ENCODE measurements at places on chromosomes 1 and 21. TPM values are rescaled to one million over a fixed set of nuclear protein-coding genes. Genes with fewer than 3 reads are reported as not detected.

Gene BRDT
- not detected for total RNA-seq

Gene PCP4
- total RNA-seq: 0.66 TPM

Gene TMEM125
- 144 TPM for total RNA-seq

Gene IL24
- not detected for total RNA-seq

Gene ITLN2
- 38.8 TPM for total RNA-seq

Gene NOS1AP
- total RNA-seq: 16.4 TPM

GRCh38 chr1:177122461-177123251 is 41.9 kb downstream of the ASTN1 start:
- no peak for DNase-seq

DNA sequence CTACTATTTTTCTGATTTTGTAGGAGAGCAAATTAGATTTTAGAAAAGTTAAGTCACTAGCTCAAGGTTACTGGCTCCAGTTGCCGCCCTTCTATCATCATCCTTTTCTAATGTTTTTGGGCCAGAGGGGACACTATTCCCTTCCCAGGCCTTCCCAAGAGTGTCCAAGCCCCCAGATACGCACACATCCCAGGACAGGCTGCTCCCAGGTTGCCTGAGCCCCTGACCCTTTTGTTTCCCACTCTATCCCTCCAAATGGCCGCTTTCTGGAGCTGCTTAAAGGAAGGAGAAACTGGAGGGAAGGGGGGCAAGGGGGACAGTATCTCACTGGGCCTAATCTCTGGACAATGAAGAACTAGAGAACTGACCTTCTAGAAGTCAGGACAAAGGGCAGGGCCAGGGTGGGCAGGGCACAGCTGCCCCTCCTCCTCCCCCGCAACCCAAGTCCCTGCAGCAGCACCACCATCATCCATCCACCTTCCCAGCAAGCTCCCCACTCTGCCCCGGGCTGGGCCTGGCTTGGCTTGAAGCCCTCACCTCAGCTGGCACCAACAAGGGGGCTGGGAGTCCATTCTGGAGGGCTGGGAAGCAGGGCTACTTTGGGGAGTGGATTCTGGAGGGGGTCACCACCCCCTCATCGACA is 1.1 kb upstream of the MAP7D1 start:
- DNase-seq: peak; percentile 64

GRCh38 chr1:236099355-236099974 is 34.6 kb upstream of the NID1 start:
- no peak for DNase-seq

GRCh38 chr1:64601207-64601606 is 131.3 kb downstream of the CACHD1 start:
- no peak for DNase-seq

GRCh38 chr1:13784971-13785370 is 85.0 kb downstream of the PRDM2 start:
- no peak for DNase-seq

DNA sequence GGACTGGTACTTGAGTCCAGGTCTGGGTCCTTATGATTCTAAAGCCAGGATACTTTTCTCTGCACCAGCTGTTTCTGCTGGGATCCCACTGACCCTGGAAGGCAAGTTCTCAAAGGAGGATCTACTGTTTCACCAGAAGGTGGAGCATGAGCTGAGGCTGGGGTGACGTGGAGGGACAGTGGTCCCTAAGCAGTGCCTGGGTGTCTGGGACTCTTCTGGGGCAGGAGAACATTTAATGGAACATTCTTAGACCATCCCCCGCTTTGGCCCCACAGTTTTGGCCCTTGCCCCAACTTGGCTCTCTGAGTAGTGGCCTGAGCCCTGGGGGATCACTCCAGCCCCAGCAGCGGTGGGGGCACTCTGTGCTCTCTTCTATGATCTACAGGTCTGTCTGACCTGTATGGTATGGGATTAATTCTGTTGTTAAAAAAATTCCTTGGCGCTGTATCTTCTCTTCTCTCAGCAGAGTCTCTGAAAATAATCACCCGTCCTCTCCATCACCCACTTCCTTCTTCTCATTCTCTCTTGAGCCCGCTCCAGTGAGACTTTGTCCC is 60.3 kb upstream of the CSF3R start:
- DNase-seq: no peak

- DNase-seq: no peak
Observed at GRCh38 chr1:100037656-100037926, 67.8 kb downstream of the SLC35A3 start.

- DNase-seq: no peak
Observed at GRCh38 chr1:210446479-210446878, 117.8 kb downstream of the HHAT start.

DNA sequence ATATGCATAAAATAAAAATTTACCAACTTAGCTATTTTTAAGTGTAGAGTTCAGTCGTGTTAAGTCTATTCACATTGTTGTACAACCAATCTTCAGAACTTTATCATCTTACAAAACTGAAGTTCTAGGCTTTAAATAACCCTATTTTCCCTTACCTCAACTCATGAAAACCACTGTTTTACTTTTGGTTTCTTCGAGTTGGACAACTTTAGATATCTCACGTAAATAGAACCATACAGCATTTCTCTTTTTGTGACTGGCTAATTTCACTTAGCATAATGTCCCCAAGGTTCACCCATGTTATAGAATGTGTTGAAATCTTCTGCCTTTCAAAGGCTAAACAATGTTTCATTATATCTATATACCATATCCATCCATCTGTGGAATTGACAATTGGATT is 819.0 kb upstream of the ADGRL4 start:
- no peak for DNase-seq

DNA sequence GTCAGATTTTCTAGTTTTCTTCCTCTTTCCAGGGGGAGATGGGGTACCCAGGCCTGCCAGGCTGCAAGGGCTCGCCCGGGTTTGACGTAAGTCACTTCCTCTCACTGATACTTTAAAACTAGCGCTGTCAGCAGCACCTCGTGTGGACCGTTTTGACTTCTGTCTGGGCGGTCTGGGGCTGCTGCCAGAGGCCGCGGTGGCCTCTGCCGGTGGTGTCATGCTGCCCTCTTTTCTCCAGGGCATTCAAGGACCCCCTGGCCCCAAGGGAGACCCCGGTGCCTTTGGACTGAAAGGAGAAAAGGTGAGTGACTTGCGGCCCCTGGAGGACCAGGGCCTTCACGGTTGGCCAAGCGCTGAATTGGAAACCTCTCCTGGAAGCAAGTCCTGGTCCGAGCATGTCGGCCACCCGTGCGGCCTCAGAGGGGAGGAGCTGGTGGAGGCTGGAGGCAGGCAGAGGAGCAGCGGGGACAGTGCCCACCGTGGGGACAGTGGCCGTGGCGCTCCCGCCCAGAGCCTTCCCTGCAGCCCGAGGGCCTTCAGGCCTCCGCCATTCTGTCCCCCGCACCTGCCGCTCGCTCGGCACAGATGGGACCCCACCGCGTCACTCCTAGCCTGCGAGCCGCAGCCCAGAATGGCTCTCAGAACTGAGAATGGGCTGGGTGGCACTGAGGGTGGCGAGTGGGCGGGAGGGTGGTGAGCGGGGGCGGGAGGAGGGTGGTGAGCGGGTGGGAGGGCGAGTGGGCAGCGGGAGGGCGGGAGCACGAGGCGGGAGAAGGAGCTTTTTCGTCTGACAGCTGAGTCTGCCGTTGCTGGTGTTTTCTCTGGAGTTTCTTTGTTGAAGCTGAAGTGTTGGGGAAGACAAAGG is 9.4 kb downstream of the COL6A1 start:
- DNase-seq: no peak

DNA sequence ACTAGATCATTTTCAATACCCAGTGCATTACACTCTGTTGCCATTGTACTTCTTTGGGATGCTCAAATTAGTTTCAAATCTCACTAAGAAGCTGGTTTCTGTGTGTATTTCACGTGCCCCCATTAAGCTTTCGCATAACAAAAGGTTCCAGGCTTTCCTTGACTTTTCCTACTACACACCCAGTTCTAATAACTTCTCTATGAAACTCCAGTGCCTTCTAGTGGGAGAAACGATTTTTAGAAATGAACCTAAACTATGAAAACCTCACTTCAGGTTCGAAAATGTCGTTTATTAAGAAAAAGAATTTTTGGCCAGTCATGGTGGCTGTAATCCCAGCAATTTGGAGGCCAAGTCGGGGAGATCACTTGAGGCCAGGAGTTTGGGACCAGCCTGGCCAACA is 2.8 kb downstream of the CFHR4 start:
- no peak for DNase-seq

GRCh38 chr1:152347116-152347728 is 12.6 kb downstream of the FLG2 start:
- no peak for DNase-seq

DNA sequence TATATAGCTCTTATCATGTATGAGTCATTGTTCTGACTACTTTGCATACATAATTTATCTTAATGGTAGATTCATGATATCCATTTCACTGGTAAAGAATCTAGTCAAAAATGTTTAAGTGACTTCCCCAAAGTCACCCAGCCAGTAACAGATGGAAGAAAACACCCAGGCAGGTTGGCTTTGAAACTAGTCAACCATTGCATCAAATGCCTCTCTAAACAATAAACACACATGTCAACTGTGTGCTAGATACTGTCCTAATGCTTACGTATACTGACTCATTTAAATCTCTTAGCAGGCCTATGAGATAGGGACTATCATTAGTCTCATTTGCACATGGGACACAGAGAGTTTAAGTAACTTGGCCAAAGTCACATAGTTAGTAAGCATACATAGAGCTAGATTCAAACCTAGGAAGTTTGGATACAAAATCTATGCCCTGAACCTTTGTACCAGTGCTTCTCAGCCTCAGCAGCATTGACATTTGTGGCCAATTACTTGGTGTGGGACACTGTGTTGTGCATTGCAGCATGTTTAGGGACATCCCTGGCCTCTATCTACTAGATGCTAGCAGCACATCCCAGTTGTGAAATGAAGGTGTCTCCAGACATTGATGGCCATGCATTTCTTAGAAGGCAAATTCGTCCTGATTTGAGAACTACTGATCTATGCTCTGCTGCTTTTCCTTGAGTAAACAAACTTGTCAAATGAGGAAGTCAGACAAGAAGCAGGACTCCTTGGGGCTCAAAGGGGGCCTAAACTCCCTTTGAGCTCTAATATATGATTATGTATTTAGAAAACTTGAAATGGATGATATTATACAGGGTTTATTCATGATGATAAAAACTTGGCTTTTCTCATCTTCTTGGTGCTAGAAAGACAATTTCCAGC is 316.3 kb downstream of the KCNH1 start:
- no peak for DNase-seq

- DNase-seq: no peak
Observed at GRCh38 chr1:232308616-232309015, 321.3 kb downstream of the SIPA1L2 start.

- no peak for DNase-seq
Observed at GRCh38 chr21:32829504-32829903, 57.9 kb upstream of the PAXBP1 start.

DNA sequence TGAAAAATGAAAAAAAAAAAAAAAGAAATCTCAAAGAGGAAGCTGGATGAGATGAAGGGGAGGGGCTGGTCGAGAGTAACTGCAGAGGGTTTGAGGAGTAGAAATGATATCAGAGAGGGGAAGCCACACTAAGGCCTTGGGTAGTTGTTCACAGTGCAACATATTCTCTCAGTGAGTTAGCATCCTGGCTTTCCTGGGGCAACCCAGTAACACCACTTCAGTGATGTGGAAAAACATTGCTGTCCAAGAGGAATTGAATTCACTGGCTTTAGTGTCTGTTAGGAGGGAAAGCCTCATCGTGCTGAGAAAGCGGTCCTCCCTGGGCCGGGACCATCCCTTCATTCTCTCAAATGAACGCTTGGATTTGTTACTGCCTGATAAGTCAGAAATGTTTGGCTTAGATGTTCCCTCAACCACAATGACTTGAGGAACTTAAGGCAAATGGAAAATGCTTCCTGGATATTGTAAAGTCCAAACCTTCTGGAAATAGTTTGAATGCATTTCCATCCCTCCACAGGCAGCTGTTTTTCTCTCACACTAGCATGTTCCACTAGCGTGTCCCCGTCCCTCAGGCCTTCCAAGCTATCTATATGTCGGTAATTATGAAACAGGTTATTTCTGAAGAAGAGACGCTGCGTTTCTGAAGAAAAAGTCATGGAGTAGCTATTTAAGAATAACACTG is 12.2 kb downstream of the TGFB2 start:
- no peak for DNase-seq

DNA sequence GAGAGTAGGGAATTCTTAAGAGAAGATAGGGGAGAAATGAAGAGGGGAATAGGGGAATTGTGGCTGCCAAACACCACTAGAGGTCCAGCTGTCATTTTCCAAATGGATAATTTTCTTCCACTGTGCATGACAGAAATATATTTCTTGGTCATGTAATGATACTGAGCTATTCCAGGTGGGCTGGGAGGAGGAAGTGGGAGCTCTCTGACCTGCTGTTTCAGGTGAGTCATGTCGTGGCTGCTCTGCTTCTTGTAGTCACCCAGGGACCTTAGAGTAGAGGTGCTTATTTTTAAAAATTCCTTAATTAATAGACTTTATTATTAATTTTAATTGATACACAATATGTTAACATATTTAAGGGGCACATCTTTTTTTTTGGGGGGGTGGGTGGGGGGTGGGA is 11.9 kb downstream of the PDE4B start:
- no peak for DNase-seq

- peak; percentile 91 for DNase-seq
Observed at GRCh38 chr1:23530747-23531561, at the start of gene E2F2. Gene E2F2, minus strand, starts transcription at chr1:23531233. Its CDS starts 440 bp downstream, at chr1:23530793.

GRCh38 chr1:109933856-109934711 is 23.4 kb downstream of the CSF1 start:
- no peak for DNase-seq

DNA sequence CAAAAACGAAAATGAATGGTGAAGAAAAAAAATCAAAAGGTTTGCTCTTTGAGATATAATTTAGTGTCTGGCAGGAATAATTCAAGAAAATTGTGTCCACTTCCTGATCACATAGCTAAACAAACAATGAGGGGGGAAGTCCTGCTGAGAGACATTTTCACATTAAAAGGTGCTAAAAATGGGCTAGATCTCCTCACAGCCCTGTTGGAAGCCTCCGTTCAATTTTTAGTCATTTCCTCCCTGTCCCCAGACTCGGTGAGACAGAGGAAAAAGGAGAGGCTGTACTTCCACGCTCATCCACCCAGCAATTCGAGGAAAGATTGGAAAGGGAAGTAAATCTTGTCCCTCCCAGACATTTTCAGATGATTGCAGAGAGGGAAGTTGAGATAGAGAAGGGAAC is 103.7 kb downstream of the BARHL2 start:
- DNase-seq: no peak

- no peak for DNase-seq
Observed at GRCh38 chr1:86938450-86938849, 24.0 kb downstream of the HS2ST1 start.

DNA sequence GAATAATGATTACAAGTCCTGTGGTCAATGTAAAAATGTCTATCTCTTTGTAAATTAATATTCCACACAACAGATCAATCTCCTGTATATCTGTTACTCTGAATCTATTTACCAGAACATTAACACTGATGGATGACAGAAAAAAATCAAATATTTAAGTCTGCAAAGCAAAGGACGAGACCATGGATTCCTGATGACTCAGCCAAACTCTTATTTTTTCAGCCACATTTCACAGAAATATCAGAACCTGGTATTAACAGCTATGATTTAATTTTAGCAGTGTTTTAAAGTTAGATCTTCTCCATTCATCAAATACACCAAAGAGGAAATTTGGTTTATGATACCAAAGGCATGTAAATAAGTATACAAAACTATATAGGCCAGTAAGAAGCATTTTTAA is 46.1 kb downstream of the FAF1 start:
- DNase-seq: no peak

All from upper lobe of left lung (tissue), 6 donors.